Brain pericyte (primary cell): ENCODE measurements at places on chromosomes 1 and 21.

- no peak for DNase-seq
These were observed 59.0 kb upstream of the CD1D start for GRCh38 chr1:158121604-158122254.

DNA sequence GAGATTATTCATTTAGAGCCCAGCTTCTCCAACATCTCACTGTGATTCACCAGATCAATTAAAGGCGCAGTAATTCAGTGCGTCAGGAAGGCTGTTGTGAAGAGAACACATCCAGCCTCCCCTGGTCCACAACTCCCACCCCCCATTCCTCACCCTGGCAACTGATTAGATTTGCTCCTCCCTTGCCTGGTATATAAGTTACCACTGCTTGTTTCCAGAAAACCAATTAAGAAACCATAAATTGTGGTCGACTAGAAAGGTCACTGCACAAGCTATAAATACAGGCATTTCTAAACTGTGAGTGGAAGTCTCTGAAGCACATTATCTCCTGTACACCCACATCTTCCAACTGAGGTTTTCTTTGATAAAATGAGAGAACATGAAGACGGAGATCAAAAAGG, 41.9 kb downstream of the FAM163A start:
- no peak for DNase-seq

DNA sequence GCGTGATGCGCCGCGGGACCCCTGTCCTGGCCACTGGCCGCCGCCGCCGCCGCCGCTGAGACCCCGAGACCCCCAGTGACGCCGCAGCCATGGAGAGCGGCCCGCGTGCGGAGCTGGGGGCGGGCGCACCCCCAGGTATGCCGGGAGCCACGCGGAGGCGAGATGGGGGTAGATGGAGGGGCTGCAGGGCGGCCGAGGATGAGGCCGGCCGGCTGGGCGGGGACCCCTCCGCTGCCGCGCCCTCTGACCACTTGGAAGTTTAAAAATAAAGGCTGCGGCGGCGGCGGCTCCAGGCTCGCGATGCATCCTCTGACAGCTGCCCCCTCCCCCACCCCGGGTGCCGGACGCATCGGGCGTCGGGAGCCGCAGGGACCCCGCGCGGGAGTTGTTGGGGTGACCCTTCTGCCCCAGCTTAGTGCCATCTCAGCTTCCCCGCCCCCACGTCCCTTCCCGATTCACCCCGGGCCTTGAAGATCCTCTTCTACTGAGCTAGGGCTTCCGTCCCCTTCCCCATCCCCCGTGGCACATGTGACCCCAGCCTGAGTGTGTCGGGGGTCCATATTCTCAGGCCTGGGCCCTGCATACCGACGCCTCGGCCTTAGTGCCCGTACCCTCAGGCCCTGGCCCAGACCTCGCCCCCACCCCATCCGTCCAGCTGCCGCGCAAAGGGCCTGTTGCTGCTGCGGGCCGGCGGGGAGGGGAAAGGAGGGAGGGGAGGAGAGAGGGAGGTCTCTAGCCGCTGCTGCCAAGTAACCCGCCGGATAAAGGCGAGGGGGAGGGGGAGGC, 562 bp downstream of the MAP7D1 start:
- DNase-seq: no peak

DNA sequence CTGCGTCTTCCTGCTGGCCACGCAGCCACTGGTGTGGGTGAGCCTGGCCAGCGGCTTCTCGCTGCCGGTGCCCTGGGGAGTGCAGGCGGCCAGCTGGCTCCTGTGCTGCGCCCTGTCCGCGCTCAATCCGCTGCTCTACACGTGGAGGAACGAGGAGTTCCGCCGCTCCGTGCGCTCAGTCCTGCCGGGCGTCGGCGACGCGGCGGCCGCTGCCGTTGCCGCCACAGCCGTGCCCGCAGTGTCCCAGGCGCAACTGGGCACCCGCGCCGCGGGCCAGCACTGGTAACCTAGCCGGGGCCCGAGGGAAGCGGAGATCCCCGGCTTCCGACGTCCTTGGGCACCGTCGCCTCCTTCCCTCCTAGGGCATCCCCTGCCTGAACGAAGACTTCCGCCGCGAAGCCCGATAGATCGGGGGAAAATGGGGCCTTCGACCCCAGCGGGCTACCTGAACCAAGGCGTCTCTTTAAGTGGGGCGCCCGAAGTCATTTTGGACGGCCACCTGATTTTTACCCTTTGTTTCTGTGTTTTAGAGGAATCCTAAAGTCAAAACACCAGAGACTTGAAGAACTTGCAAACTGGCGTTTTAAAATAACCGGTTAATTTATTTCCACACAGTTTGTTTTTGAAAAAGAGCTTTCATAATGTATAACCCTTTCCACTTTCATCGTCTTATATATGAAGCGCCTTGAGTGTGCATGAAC, 2.0 kb downstream of the GPR88 start:
- no peak for DNase-seq

GRCh38 chr1:225812488-225813213, 2.7 kb downstream of the EPHX1 start:
- DNase-seq: no peak
